Foreskin fibroblast (primary cell): ENCODE measurements at places on chromosomes 12 and 14.

- peak; percentile 80 for DNase-seq
Measured at GRCh38 chr14:105086833-105087307, 21.6 kb upstream of the GPR132 start.

GRCh38 chr12:65208125-65208524 lies 38.7 kb downstream of the LEMD3 start:
- DNase-seq = no peak

DNA sequence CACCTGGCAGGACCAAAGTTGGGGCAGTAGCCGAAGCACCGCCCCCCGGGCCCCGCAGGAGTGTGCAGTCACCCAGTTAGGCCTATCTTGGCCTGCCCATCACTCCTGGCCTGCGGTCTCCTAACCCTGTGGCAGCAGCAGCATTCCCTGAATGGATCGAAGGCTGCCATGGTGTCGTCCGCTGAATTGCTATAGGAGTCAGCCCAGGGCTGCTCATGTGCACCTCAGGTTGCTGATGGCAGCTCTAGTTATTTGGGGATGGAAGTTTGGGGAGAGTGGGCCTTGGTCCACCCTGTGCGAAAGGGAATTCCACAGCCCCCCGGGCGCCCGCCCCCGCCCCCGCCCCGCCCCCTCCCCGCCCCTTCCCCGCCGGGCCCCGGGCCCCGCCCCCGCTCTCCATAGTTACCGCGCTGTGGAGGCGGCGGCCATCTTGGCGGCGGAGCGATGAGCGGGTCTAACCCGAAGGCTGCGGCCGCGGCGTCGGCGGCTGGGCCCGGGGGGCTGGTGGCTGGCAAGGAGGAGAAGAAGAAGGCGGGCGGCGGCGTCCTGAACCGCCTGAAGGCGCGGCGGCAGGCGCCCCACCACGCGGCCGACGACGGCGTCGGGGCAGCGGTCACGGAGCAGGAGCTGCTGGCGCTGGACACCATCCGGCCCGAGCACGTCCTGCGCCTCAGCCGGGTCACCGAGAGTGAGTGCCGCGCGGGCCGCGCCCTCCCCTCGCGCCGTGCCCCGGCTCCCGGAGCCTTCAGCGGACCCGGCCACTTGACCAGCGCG lies at the start of gene UNC119B:
Gene UNC119B, plus strand, starts transcription at position 428 of the 774 bp plus-strand sequence. Its CDS starts 17 bp downstream, at position 445.
- peak; percentile 79 for DNase-seq

- DNase-seq = no peak
Measured at GRCh38 chr14:94161058-94161457, 13.1 kb upstream of the PPP4R4 start.
